HTR-8/SVneo (cell line): ENCODE measurements at places on chromosomes 4 and X.

- DNase-seq: peak; percentile 22
These were observed 74.0 kb downstream of the ATG4A start for GRCh38 chrX:108165383-108166111.

- no peak for DNase-seq
These were observed 548.9 kb downstream of the PPP4R3C start for GRCh38 chrX:26914232-26914631.

GRCh38 chr4:110332483-110332882 is 134.1 kb upstream of the ELOVL6 start:
- DNase-seq: no peak

- DNase-seq: peak; percentile 12
These were observed 222.7 kb upstream of the HAND2 start for GRCh38 chr4:173752610-173753230.

GRCh38 chr4:8070736-8071718 is 87.6 kb downstream of the ABLIM2 start:
- DNase-seq: no peak

DNA sequence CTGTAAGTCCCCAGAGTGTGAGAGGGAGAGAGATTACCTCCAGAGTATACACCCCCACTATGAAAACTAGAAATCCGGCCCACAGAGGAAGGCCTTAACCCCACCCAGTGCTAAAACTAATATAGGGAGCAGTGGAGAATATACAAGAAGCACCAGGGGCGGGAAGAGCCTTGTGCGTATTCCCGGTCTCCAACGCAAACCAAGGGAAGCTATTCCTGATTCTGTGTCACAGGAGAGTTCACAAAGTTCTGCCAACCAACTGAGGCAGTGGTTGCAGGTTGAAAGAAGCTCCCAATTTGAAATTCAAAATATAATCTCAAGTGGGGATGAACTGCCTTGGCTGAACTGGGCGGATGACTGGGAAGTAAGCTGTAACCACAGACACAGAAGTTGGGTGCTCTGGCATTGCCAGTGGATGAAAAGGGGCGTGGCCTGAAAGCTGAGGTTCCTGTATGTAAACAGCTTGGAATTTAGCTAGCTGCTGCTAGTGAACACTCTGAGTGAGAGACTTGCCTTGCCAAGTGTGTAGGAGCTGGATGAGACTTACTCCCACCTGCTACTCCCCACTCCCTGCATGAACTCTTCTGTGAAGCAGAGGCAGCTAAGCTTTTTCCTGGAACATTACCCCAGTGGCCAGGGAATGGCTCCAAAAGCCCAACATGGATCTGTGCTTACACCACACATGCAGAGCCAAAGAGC is 32.7 kb downstream of the ELF2 start:
- DNase-seq: peak; percentile 67

DNA sequence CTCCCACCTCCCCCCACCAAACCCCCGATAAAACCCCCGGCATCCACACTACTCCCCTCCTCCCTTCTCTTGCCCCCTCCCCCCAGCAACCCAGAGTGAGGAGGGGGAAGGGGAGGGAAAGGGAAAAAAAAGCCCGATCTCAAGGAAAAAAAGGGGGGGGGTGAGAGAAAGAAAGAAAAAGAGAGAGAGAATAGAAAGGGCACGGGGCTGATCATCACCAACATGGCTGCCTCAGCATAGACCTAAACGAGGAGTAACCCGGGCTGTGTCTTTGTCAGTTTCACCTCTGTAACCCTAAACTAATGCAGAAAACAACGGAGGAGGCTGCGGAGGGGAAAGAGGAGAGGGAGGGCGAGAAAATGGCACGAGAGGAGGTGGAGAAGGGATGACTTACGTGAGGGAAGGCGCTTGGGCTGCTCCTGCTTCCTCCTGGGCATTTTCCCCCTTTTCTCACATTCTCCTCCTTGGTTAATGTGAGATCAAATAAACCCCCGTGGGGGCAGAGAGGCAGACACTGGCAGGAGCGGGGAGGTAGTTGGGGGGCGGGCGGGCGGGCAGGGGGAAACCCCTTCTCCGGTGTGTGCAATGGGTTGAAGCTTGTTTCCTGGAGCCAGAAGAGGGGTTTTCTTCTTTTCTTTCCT is 532 bp downstream of the ZNF827 start:
- peak; percentile 27 for DNase-seq

DNA sequence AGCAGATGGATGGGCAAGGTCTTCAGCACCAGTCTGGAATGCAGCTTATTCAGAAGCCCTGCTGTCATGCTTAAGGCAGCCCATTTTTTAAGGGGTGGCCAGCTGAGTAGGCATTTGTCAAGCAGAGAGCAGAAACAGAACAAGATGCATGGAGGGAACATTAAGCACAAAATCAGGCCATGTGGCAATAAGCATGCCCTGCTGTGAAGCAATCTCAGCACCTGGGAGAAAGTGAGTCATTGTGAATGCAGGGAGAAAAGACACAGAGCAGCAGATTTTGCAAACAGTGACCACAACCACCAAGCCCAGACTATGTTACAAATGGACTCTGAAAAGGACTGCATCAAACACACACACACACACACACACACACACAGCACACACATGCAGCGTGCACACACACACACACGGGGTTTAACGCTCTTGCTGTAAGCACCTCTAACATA is 94.1 kb upstream of the GALNT7 start:
- DNase-seq: peak; percentile 69

DNA sequence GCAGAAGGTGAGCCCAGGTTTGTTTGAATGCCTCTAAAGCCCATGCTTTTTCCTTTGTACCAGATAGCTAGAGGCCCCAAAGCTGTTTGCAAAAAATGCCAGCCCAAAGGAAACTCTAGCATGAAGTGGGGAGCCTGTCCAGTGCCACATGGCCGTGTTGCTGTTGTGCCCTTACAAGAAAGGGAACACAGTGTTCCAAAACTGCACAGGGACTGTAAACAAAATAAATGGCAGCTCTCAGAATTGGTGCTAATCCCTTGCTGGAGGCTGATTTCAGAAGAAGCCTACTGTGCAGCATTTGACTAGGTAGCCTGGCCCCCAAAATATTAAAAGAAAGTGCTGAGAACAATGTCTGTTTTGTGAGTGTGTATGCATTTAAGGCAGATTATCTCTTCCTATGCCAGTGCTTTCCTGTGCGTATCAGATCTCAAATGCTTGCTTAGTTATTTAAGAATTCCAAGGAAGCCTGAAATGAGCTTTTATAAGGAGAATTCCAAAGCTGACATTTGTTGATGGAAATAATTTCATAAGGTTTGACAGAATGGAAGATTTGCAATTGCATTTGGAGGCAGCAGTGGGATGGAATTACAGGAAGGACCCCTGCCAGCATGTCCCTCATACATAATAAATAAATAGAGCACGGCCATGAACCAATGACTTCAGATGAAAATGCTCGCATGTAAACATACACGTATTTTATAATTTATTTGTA is 115.7 kb downstream of the IRF2 start:
- no peak for DNase-seq

- peak; percentile 69 for DNase-seq
These were observed at the start of gene CCDC149 for GRCh38 chr4:24912252-24913118. Gene CCDC149, minus strand, starts transcription at chr4:24913042. Its CDS starts 178 bp downstream, at chr4:24912864.

DNA sequence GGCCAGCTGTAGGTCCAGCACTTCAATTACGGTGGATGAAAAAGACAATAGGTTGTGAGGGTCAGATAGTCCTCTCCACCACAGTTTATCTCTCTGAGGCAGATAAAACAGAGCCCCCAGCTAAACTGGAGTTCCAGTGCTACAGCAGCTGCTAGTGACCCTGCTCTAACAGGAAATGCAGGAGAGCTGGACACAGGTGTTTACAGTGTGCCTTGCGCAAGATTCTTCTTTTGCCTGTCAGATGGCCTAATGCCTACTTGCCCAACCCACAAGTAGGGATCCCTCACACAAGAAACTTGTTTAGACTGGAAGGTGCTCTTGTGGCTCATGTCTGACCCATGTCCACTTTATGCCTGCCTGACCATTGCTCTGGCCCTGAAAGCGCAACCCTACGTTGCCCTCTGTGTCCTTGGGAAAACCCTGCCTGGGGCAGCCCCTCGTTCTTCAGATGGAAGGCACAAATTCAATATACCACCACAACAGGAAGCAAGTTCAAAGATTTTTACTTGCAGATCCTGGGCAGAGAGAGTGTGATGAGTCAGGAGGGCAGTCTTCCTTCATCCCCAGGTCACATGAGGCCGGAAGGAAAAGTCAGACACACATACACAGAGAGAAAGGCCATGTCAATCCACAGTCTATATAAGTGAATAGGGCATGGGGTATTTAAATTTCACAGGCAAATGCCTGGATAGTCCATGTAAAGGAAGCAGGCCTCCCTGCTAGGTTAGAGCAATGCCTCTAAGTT is 105.1 kb upstream of the ADGRL3 start:
- no peak for DNase-seq

DNA sequence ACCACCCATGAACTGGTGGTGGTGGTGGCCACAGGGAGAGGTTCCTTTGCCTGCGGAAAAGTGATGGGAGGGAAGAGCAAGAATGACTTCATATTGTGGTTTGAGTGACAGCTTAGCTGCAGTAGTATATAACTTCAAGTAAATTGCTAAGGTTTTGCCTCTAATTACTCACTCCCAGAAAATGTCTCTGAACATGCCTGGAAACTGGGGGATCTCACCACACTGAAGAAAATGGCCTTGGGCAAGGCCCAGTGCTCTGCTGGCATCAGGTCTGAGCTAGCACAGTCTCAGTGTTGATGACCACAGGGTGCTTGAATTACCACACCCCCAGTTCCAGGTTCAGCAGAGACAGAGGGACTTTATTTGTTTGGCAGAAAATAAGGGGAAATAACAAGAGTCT is 2085.4 kb downstream of the ARAP2 start:
- DNase-seq: no peak

- peak; percentile 89 for DNase-seq
These were observed at the start of gene BLOC1S4 for GRCh38 chr4:6716018-6716911. Gene BLOC1S4, plus strand, starts transcription at chr4:6716174. Its CDS starts 36 bp downstream, at chr4:6716210.

- no peak for DNase-seq
These were observed 2.0 kb upstream of the PROM1 start for GRCh38 chr4:16085822-16086221.

DNA sequence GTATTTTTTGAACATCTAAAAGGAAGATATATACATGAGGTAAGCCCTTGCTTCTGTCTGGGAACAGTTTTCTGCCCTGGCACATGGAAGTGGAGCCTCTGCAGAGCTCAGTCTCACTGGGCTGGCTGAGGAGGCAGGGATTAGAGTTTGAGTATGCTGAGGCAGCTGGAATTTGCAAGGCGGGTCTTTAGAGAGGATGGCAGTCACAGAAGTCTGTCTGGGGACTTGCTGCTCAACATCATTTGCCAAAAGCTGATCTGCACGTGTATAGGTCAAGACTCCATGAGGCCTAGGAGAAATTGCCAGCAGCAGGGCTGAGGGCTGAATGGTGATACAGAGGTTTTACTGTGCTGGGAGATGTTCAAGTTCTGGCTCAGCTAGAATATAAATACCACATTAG is 163.6 kb upstream of the ANK2 start:
- no peak for DNase-seq

DNA sequence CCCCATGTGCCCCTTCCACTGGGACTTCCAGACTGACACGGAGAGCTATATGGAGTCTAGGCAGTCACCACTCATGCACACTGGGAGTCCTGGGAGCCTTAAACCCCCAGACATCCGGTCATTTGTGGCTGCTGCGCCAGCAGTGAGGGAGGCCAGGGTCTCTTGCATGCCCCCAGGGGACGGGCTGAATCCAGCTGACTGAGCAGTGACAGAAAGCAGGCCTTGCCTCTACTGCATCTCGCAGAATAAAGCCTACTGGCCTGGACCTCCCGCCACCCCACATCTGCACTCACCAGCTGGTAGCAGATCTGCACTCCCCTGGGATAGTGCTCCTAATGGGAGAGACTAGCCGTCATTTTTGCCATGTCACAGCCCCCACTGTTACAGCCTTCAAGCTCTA is 1234.2 kb downstream of the FAM133A start:
- no peak for DNase-seq

DNA sequence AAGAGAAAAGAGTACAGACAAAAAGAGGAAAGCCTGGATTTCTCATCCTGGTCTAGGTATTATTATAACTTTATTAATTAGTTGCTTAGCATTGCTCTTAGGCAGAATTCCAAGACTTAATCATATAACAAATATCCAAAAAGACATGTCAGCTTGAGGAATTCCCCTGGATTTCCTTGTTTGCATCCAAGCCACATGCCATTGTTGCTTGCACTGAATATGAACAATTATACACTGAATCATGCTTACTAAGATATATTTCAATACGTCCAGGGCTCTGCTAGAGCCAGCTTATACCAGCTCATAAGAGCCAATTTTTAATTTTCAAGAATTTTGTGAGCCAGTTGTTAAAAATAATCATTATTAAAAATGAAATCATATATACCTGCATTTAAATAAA is 5.5 kb upstream of the TLR10 start:
- no peak for DNase-seq

DNA sequence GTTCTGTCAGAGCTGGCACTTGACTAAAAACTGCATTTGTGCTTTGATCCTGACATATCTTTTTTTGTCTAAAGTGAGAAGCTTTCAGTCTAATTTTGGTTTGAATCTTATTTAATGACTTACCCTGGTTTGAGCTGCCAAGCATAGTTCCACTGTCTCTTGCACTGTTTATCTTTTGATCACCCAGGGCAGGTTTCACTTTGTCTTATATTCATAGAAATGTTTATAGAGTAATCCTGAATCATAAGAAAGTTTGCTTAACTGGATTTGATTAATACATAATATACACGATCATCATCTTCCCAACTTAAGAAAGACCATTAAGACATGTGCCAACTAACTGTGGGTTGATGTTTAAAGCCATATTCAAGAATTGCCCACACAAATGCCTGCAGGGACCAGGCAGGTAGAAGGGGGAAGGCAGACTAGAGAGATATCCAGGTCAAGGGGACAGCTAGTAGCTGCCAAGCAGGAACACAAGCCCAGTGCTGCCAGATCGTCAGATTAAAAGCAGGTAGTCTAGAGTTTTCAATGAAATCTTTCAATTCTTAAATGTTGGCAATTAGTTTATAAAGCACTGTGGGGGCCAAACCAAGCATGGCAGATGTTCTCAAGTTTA is 1.9 kb downstream of the GK start:
- DNase-seq: no peak

DNA sequence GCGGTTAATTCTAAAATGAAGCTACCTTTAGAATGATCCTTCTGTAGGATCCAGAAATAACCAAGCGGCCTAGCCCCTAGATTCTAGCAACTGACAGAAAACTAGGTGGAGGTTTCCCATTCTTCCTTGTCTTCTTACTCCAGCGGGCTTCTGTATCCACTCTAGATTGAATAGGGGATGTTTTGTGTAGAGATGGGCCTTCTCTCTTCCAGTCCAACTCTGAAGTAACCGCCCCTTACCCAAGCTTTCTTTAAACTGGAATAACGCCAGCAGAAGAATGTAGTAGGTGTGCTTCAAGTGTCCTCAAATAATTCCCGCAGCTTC is 386 bp upstream of the TMEM184C start:
- no peak for DNase-seq

- no peak for DNase-seq
These were observed 44.9 kb downstream of the JADE1 start for GRCh38 chr4:128854433-128854832.
